ENCODE measurements at places on chromosomes 7 and 10. TPM values are rescaled to one million over a fixed set of nuclear protein-coding genes. Genes with fewer than 3 reads are reported as not detected.

TNRC18 gene
- total RNA-seq: 104 TPM

MAT1A gene
- 1.0 TPM for total RNA-seq

IDI2 gene
- not detected for total RNA-seq

CAV2 gene
- total RNA-seq: 143 TPM

ZNF365 gene
- total RNA-seq: 1.2 TPM
